Substantia nigra (tissue), 51 donors: ENCODE measurements at places on chromosomes 5 and 9.

GRCh38 chr5:14869233-14869632 lies 2.3 kb downstream of the ANKH start:
- no peak for DNase-seq

DNA sequence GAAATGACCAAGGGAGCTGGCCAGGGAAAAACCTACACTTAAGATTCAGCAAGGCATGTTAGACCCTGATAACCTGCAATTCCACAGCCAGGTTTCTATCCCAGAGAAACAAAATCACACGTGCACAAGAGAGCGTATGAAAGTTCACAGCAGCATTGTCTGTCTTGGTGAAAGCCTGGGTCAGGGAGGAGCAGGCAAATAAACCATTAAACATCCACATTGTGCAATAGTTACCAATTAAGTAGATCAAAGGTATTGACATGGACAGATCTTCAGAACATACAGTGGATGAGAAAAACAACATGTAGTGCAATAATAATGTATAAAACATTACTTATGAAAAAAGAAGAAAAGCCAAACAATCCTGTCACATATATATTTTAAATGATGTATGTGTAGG lies 15.9 kb upstream of the GPX3 start:
- no peak for DNase-seq

DNA sequence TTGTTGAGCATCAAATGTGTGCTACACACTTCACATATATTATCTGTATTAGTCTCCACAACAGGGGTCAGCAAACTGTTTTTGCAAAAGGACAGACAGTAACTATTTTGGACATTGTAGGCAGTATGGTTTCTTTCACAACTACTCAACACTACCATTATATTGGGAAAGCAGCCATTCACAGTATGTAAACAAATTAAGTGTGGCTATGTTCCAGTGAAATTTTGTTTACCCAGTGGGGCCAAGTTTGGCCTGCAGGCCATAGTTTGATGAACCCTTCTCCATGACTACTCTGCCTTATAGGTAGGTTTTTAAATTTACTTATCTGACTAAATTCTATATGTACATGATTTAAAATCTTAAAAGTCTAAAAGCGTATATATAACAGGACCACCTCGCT lies 13.0 kb upstream of the FAM151B start:
- no peak for DNase-seq

GRCh38 chr5:179294891-179295777 lies 50.1 kb downstream of the ADAMTS2 start:
- DNase-seq: no peak

DNA sequence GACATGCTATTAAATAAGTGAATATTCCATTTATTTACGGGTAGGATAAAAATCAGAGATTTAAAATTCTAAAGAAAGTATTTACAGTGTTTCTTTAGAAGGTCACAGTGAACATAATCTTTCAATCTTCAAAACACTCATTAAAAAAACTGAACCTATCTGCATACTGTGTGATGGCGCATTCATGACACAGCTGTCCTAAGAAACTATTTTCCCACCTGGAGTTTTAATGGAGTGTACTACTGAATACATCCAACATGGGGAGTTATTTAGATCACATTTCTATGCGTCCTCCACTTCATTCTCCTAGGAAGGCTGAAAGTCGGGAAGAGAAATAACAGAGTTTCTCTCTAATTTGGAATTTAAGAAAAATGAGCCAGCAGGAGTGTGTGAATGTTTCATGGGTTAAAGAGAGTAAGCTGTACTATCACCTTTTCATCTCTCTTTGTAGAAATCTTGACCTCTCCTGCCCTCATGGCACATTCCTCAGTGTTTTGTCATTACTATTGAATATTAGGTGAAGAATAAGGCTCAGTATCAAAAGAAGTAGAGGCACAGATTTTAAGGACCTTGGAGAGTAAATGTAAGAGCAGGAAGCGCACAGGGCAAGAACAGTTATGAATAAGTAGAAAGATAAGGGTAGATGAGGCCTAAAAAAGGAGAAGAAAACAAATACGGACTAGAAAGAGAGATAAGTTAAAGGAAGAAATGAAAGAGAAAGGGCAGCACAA lies 551.2 kb upstream of the TUSC1 start:
- no peak for DNase-seq

DNA sequence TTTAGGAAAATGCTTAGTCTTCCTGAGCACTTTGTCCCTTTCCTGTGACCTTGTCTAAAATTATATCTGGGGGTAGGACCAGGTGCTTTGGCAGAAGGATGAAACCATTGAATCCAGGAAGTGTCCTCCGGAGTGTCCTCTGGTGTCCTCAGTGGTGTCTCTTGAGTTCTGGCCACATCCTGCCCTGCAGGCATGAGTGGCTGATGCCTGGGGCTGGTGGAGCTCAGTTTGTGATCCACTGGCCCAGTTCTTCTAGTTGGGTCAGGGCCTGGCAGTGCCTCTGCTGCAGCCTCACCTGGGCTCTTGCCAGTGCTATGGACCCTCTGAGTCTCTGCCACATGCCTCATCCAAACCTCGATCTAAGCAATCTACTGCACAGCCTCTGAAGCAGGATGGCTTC lies 14.4 kb upstream of the TMED7 start:
- no peak for DNase-seq

GRCh38 chr9:87282538-87282937 lies 215.1 kb upstream of the DAPK1 start:
- DNase-seq: no peak

DNA sequence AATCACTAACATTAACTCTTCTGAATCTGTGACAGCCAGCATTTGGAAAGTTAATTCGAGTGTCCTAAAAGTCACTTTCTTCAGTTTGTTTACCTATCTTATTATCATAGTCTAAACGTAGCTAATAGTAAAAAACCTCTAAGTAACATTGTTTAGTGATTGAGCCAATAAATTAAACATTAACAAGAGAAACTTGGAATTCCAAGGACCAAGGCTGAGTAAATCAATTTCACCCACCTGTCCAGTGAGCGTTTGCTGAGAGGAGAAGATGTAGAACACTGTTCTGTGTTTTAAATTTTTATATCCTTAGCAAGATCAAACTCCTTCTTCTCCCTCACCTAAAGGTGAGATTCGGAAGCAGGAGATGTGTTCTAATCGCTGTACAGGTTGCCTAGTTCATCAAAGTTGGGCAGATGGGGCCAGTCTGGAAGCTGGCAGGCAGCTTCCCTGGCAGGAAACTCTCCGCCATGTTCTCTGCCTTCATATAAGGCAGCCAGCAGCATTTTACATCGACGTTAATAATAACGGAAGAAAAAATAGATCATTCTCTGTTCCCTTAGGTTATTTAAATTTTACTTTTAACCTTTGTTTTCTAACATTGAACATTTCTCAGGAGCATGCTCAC lies 89.2 kb downstream of the DAPK1 start:
- no peak for DNase-seq

DNA sequence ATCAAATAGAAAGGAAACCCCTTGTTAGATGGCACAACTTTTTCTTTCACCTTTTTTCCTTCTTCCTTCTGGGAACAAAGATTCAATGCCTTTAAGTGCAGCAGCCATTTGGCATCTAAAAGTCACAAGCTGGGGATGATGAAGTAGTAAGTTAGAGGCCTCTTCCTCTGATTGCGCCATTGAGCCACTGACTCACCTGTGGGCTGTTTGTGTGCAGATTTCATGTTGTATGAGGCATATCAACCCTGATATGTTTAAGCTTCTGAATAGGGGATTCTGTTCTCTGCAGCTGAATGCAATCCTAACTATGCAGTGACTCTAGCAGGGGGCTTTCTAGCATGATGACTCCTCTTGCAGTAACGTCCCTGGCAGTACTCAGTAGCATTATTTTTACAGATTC lies 599.9 kb downstream of the CSNK1G3 start:
- no peak for DNase-seq
